Right cardiac atrium (tissue), 5 donors: ENCODE measurements at places on chromosomes 13 and 19. TPM values are rescaled to one million over a fixed set of nuclear protein-coding genes. Genes with fewer than 3 reads are reported as not detected.

- DNase-seq: no peak
Observed at GRCh38 chr19:18234194-18234593, 8.0 kb upstream of the PDE4C start.

- no peak for DNase-seq
Observed at GRCh38 chr19:11223200-11223599, 16.2 kb upstream of the ANGPTL8 start.

DNA sequence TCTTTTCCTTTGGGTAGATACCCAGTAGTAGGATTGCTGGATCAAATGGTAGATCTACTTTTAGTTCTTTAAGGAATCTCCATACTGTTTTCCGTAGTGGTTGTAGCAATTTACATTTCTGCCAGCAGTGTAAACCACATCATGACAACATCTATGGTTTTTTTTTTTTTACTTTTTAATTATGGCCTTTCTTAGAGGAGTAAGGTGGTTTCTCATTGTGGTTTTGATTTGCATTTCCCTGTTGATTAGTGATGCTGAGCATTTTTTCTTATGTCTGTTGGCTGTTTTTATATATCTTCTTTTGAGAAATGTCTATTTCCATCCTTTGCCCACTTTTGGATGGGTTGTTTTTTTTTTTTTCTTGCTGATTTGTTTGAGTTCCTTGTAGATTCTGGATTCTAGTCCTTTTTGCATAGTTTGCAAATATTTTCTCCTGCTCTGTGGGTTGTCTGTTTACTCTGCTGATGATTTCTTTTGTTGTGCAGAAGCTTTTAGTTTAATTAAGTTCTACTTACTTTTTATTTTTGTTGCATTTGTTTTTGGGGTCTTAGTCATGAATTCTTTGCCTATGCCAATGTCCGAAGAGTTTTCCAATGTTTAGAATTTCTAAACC is 38.8 kb downstream of the TDRD3 start:
- no peak for DNase-seq

DNA sequence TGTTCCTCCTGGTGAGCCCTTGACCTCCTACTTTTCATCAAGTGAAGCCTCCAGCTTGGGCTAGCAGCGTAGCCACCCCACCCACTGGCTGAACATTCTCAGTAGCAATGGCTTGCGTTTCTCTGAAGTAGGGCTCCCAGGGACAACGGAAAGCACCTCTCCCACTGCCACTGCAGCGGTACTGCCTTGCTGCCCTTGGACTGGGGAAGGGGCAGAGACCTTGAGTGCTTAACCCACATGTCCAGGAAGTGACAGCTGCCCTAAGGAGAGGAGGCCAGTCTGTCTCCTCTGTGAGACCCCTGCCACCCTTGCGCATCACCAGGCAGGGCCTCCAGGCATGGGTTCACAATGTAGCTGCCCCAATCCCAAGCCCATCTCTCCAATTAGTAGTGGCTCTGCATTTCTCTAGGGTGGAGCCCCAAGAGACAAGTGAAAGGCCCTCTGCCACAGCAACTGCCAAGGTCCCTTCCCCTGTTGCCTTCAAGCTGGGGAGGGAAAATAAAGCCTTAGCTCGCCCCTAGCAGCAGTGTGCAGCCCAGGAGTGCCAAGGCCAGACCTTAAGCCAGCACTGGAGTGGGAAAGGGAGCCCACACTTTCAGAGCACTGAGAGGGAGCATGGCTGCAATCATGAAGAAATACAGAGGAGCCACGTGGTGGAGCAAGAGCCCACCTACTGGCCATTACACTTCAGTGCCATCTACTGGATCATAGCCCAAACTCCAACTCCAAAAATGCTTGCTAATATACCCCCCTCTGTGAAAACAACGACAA is 175.9 kb upstream of the TRPC4 start:
- no peak for DNase-seq

LHB gene
- total RNA-seq: not detected
